ENCODE measurements at places on chromosomes 13 and 19.
A peak's percentile ranks its signal among the peaks of the same experiment; 100 is the strongest.

- DNase-seq, result no peak
These were observed 383.7 kb downstream of the HS6ST3 start for GRCh38 chr13:96473526-96474180.

DNA sequence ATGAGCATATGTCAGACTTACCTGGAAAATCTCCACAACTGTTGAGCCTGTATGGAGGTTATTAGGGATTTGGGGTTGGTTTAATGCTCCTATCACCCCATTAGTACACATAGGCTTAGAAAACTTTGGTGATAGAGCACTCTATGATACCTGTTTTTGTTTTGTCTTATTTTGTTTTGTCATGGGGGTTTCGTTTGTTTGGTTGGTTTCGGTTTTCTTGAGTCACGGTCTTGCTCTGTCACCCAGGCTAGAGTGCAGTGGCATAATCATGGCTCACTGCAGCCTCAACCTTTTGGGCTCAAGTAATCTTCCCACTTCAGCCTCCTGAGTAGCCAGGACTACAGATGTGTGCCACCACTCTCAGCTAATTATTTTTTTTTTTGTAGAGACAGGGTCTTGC is 70.0 kb downstream of the MZT1 start:
- no peak for DNase-seq

- no peak for DNase-seq
These were observed 2.9 kb downstream of the CYSLTR2 start for GRCh38 chr13:48656608-48657007.

- peak; percentile 48 for DNase-seq
These were observed at the start of gene IFI30 for GRCh38 chr19:18173572-18174288. Gene IFI30, plus strand, starts transcription at chr19:18173813. Its CDS starts 29 bp downstream, at chr19:18173842.

DNA sequence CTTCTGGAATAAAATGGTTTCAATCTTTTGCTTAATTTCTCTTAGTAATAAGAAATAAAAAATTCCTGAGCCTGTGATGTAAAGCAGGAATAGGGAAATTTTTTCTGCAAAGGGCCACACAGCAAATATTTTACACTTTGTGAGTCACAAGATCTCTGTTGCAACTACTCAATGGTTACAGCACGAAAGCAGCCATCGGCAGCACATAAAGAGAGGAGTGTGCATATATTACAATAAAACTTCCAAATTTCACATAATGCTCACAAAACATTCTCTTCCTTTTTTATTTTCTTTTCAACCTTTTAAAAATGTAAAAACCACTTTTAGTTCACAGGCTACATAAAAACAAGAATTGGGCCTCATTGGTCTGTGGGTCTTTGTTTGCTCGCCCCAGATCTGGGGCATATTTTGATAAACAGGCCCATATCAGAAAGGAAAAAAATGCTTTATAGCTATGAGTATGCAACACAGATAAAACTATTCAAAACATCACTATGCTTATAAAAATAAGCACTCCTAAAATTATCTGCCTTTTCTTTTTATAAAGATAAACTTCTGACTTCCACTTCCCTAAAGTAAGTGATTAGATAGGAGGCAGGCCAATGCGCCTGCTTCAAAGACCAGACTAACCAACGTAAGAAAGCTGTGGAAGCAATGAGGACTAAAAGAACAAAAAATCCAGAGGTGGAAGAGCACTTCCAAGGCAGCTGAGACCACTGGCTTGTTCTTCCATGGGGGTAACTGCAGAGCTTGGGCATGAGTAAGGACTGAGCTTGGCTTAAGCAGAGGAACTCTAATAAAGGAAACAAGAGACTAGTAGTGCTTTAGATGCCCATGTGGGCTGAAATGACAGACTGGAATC is 26.5 kb downstream of the MYCBP2 start:
- no peak for DNase-seq

GRCh38 chr13:92300651-92301050 is 902.2 kb downstream of the GPC5 start:
- no peak for DNase-seq

GRCh38 chr19:23527797-23528196 is 132.5 kb upstream of the ZNF91 start:
- peak; percentile 48 for DNase-seq

- DNase-seq, result no peak
These were observed 78.9 kb downstream of the GADD45B start for GRCh38 chr19:2554856-2555255.

DNA sequence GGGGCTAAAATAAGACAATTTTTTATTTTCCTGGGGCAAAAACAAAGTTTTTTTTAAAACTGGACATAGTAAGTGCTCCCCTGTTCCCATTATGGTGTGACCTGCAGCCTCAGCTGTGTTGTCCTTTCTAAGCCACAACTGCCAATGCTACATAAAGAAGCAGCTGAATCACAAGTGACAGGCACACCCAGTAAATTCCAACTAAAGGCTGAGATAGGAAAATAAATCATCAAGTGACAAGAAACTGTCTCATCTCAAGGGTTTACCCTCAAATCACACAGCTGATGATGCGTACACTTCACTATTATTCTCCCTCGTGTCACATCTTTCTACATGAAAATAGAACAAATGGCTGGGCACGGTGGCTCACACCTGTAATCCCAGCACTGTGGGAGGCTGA is 28.7 kb downstream of the STK24 start:
- no peak for DNase-seq

DNA sequence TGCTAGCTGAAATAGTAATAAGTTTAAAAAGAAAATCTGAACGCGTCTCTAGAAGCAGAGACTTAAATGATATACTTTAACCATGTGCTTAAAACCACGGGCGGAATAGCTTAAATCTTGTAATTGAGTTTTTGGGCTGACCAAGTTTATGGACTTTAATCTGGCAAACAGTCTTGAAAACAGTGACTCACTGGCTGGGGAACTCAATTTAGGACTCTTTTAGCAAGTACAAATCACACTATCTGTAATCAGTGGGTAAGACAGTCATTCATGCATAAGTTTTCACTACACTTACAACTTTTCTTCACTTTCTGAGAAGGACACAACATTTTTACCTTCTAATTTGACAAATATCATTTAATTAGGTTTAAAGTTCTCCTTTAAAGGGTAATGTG is 26.8 kb downstream of the ZNF627 start:
- no peak for DNase-seq

DNA sequence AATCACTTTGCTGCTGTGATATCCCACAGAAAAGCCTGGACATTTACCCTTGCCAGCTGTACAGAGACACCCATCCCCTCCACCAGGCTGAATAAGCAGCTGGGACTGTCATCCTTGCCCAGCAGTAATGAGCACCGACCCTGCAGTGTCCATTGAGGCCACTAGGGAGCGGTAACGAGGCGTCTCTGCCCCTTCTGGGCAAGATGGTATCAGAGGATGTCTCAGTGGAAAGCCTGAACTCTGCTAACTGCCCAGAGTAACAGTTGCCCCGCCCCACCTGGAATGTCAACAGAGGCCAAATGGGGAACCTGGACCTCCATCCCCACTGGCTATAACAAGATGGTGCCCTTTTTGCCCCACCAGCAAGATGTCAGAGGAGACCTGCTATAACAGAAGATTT is 22.8 kb upstream of the CEACAM20 start:
- DNase-seq, result peak; percentile 64

GRCh38 chr13:110126391-110126961 is 180.5 kb downstream of the COL4A1 start:
- DNase-seq, result no peak

GRCh38 chr19:39506944-39507714 is 7.8 kb upstream of the SELENOV start:
- DNase-seq, result peak; percentile 76

GRCh38 chr19:56139847-56140582 is 1.1 kb upstream of the ZNF444 start:
- DNase-seq, result no peak

DNA sequence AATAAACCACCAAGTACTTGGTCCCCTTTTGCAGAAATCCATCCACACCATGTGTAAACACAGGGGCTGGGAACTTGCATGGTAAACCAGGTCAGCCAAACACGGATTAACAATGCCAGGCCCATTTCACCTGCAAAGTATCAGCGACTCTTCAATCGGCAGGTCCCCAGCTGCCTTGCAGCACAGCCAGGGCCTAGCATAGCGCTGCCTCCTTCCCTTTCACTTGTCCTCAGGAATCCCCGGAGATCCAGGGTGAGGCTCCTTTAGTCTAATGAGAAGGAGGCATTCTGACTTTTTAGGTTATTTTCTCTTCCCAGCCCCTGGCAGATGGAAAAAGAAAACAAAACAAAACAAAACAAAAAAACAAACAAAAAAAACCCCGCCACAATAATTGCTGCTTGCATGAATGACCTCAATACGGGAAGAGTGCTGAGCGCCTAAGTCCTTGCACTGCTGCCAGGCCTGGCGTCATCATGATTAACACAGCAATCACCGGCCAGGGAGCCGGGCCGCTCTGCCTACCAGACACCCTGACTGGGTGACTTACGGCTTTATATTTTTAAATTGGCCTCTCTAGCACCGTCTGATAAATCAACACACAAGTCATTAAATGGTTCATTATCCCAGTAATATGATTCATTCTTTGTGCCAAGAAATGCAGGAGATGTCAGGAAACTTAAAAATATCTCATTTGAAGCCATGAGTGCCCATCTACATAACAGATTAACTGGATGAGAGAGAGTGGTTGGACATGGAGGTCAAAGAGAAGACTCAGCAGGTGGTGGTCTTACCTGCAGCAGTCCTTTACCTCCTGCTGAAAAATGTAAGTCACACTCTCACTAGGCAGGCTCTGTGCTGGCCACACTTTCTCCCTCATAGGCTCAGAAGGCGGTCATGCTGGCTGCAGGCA is 692.7 kb downstream of the UQCRFS1 start:
- no peak for DNase-seq

- DNase-seq, result no peak
These were observed 64.3 kb downstream of the MICU2 start for GRCh38 chr13:21539687-21540086.

DNA sequence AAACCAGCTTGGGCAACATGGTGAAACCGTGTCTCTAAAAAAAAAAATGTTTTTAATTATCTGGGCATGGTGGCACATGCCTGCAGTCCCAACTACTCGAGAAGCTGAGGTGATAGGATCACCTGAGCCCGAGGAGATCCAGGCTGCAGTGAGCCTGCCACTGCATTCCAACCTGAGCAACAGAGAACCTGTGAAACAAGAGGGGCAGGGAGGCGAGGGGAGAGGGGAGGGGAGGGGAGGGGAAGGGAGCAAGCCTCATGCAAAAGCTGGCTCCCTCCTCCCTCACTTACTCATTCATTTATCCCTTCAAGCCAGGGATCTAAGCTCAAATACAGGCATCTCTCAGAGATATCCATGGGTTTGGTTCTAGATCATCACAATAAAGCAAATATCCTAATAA is 8.9 kb downstream of the ATP7B start:
- DNase-seq, result no peak

- DNase-seq, result no peak
These were observed 44.8 kb downstream of the PHF11 start for GRCh38 chr13:49540552-49540951.

- no peak for DNase-seq
These were observed 554.1 kb upstream of the KLHL1 start for GRCh38 chr13:70662231-70662940.

GRCh38 chr13:60175571-60175970 is 11.8 kb upstream of the DIAPH3 start:
- no peak for DNase-seq

GRCh38 chr19:18469069-18469846 is 31.3 kb upstream of the ISYNA1 start:
- peak; percentile 83 for DNase-seq

GRCh38 chr13:109784590-109785140 is 1.7 kb downstream of the IRS2 start:
- peak; percentile 56 for DNase-seq

- DNase-seq, result peak; percentile 64
These were observed 8.2 kb upstream of the MEIS3 start for GRCh38 chr19:47427241-47428176.

- no peak for DNase-seq
These were observed 15.3 kb upstream of the LILRA2 start for GRCh38 chr19:54558339-54558738.

- DNase-seq, result no peak
These were observed 40.0 kb upstream of the CBY2 start for GRCh38 chr13:45662162-45662561.

DNA sequence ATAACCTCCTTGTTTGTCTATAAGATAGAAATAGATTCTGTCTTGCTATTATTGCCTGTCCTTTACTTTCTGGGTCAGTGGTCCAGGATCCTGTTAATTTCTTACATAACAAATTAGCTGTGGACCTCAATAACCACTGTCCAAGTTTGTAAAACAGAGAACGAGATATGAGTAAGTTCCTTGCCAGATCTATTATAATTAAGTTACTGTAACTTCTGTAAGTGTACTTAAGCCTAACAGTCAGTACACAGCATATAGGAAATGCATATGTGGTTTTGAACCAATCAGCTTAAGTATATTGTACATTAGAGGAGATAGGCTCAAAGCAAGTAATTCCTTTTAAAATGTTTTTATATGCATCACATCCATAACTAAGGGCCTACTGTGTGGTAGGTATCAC is 34.9 kb downstream of the HTR2A start:
- DNase-seq, result no peak

DNA sequence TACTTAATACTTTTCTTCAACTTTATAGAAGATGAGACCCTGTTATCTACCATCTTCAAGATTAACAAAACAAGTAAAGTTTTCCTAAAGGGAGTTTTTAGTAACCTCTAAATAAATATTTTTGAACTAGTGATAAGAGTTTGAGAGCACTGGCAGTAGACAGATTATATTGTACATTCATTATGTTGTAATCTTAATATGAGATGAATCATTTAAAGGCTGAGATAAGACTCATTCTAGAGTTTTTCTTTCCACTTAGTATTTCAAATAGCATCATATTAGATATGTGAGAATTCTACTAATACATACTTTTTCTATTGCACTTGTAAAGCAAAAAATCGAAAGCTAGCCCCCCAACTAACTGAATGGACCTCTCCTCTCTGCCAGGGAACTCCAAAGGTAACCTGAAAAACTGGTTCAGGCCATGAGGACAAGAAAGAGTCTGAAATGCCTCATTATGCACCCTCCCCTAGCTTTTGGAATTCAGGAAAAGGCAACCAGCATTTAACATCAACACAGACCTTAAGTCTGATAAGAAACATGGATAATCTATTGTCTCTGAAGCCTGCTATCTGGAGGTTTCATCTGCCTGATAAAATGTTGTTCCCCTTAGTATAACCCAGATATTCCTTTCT is 875.4 kb upstream of the SLC10A2 start:
- no peak for DNase-seq

GRCh38 chr13:79674765-79675515 is 194.0 kb downstream of the NDFIP2 start:
- DNase-seq, result no peak

GRCh38 chr13:110030394-110030928 is 244.1 kb upstream of the IRS2 start:
- DNase-seq, result no peak

DNA sequence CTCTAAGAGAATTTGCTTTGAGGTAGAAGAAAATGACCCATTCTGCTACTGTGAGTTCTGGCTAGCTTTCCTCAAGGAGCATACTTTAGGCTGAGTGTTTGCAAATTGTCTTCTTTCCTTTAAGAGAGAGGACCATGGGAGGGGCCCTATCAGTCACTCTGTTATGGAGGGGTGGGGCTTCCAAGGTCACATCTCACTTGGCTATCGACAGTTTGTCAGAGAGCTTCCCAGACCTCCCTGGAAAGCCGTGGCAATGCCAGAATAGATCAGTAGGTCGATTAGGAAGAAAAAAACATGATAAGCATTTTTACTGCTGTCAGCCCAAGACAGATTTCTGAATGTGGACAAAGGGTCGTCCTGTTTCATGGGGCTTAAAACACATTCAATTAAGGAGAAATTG is 93.3 kb downstream of the OXGR1 start:
- no peak for DNase-seq

GRCh38 chr13:94308832-94309231 is 170.7 kb downstream of the DCT start:
- no peak for DNase-seq

All from stimulated activated effector memory CD8-positive, alpha-beta T cell treated with anti-CD3 and anti-CD28 coated beads, Interleukin-12 subunit alpha, Interleukin-12 subunit beta, amount 100 ng/mL, for 72 hours (primary cell).